ENCODE measurements at places on chromosomes 2 and 18.

- no peak for DNase-seq
Observed at GRCh38 chr2:160076914-160077313, 14.5 kb upstream of the PLA2R1 start.

GRCh38 chr2:154193246-154193645, 321.5 kb downstream of the GALNT13 start:
- DNase-seq, result no peak

- no peak for DNase-seq
Observed at GRCh38 chr2:31020713-31021112, 117.5 kb downstream of the GALNT14 start.

GRCh38 chr2:170227507-170227947, 49.6 kb downstream of the MYO3B start:
- no peak for DNase-seq

DNA sequence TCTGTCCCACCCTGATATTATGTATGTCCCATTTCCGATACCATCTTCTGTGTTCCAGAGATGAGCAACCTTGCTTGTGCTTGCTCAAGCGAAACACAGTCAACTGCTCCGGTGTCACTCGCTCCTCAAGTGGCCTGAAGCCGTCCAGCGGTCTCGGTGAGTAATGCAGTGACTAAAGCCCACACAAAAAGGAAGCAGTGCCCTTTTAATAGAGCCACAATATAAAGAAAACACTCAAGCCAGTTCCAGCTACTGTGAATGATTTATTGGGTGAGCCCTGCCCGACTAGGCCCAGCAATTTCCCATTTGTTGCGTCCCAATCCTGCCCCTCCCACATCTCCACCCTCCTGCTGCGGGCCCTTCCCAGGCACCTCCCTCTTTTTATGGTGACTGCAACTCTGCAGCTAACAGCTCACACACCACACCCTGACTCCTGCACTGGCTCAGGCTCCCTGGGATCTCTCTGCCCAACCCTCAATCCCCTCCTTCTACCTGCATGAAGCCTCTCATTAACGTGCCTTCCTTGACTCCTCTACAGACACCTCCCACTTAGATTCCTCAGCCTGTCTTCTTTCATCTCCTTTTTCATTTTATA, 44.2 kb upstream of the DSC1 start:
- no peak for DNase-seq

DNA sequence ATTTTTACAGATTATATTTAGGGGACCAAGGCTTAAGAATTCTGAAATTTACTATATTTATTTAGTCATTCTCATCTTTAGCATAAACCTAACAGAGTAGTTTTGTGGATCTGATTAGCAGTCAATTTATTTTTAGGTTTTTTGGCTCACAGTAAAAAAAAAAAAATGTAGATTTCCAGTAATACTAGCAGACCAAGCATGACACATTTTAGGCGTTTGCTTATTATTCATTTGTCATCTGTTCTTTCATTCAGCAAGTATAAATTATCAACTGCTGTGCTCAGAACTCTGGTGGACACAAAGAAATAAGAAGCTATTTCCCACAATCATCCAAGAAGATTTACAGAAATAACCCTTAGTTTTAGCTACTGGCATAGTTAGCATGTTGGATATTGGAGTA, 20.6 kb downstream of the PDE1A start:
- no peak for DNase-seq

- peak; percentile 53 for DNase-seq
Observed at GRCh38 chr2:65397122-65397521, 35.3 kb downstream of the SPRED2 start.

GRCh38 chr2:220282236-220282635, 654.8 kb downstream of the SLC4A3 start:
- no peak for DNase-seq

- no peak for DNase-seq
Observed at GRCh38 chr2:14910654-14911053, 278.1 kb downstream of the LRATD1 start.

DNA sequence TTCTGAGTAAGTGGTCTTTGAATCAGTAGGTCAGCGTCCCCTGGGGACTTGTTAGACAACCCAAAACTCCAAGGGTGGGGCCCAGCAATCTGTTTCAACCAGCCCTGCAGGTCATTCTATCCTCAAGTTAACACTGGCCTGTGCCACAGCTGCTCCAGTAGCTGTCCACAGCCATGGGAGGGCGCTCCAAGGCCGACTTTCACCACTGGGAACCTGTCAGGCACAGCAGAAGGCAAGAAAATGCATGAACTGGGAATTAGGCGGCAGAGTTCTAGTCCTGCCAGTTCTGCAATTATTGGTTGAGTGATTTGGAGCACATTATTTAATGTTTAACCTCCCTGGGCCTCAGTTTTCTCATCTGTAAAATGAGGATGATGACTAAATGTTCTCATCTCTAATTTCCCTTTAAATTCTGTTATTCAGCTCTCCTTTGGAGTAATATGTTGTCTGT, 17.4 kb upstream of the MRPL33 start:
- peak; percentile 84 for DNase-seq

DNA sequence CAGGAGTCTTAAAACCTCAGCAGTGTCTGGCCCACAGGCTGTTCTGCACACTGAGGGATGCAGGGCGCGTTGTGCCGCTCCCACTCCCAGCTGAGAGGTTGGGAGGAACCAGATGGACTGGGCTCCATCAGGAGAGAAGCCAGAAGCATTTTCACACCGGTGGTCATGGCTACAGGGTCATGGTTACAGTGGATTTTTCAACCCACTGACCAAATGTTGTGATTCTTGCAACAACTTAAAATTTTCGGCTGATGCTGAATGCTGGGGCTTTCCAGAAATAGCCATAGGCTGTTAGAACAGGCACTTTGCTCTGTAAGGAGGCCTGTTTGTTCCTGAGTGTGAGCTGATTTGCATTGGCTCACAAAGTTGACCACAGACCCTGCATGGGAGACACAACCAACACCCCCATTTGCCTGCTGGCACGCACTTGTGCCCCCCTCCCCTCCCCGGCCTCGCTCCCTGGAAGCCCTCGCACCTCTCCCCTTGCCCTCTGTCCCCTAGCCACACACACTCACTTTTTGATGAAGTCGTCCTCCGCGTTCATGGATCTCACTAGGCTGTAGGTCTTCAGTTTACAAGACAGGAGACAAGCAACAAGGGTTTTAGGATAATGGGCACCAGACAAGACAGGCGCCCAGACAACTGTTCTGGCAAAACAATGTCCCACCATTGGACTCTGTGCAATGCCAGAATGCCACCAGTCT, 3.4 kb downstream of the LPIN1 start:
- no peak for DNase-seq

- DNase-seq, result no peak
Observed at GRCh38 chr2:158797963-158798700, 3.0 kb downstream of the DAPL1 start.

- DNase-seq, result no peak
Observed at GRCh38 chr2:61222567-61222966, 60.6 kb downstream of the C2orf74 start.

GRCh38 chr2:79994161-79994560, 310.4 kb downstream of the LRRTM1 start:
- no peak for DNase-seq

- DNase-seq, result no peak
Observed at GRCh38 chr18:8088626-8089025, 520.6 kb upstream of the RAB12 start.

- no peak for DNase-seq
Observed at GRCh38 chr18:63177919-63178821, 141.4 kb downstream of the BCL2 start.

GRCh38 chr2:133817680-133818566, 249.7 kb upstream of the NCKAP5 start:
- no peak for DNase-seq

GRCh38 chr2:70211595-70211994, 20.8 kb upstream of the C2orf42 start:
- no peak for DNase-seq

DNA sequence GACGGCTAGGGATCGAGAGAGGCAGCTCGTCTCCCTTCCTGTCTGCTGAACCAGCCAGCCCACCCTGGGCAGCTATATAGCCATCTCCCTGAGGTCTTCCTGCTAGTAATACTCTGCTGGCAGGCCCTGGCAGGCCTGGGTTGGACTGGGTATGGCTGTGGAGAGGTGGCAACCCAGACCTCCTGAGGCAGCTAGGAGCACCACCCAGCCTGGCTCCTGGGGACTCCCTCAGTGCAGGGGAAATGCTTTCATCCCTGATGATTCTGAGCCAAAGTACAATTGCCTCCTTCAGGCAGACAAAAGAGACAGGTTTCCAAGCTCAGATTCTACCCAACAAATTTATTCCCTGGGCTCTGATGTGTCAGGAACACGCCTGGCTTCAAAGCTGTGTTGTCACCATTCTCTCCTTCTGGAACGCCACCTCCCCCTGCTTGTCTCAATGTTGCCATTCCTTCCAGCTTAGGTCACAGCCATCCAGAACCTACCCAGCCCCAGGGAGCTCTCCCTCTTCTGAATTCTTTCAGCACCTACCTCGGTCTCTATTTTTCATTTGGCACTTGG, 4.7 kb upstream of the DNAJB2 start:
- no peak for DNase-seq

- no peak for DNase-seq
Observed at GRCh38 chr2:128273469-128274081, 45.1 kb downstream of the HS6ST1 start.

DNA sequence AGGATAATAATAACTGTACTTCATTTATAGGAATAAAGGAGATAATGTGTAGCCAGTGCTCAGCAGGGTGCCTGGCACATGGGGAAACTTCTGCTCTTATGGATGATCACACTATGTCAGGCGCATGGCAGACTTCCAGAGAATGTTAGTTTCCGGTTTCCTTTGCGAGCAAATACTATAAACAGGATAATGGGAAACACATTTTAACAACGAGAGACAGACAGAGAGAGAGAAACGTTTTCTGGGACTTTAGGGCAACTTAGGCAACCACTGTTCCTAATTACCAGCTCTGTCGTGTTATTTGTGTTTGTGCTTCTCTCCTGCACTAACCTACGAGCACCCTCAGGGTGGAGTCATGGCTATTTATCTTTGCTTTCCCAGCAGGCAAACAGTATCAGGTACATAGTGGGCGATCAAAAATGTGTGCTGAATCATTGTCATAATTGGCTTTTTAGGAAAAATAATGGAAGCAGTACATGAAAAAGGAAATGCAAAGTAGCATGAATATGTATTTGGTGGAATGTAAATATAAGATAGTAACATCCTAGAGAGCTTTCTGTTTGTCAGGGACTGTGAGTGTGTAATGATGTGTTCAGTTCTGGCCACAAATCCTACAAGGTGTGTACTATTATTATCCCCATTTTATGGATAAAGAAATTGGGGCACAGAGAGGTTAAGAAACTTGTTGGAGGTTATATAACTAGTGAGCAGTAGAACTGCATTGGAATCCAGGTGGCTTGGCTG, 36.8 kb upstream of the IGFBP2 start:
- DNase-seq, result no peak

Measured in activated CD4-positive, alpha-beta T cell treated with anti-CD3 and anti-CD28 coated beads, Interleukin-2, amount 50 U/mL, for 16 hours (primary cell).